ENCODE measurements at places on chromosomes 2 and 18.

GRCh38 chr2:32864334-32865111 is 82.2 kb upstream of the LTBP1 start:
- DNase-seq: no peak

- DNase-seq: no peak
Observed at GRCh38 chr2:119407430-119408220, 24.0 kb upstream of the TMEM37 start.

GRCh38 chr2:173654161-173654895 is 299.7 kb downstream of the CDCA7 start:
- DNase-seq: no peak

GRCh38 chr2:31235504-31235902 is 1.6 kb downstream of the EHD3 start:
- no peak for DNase-seq

DNA sequence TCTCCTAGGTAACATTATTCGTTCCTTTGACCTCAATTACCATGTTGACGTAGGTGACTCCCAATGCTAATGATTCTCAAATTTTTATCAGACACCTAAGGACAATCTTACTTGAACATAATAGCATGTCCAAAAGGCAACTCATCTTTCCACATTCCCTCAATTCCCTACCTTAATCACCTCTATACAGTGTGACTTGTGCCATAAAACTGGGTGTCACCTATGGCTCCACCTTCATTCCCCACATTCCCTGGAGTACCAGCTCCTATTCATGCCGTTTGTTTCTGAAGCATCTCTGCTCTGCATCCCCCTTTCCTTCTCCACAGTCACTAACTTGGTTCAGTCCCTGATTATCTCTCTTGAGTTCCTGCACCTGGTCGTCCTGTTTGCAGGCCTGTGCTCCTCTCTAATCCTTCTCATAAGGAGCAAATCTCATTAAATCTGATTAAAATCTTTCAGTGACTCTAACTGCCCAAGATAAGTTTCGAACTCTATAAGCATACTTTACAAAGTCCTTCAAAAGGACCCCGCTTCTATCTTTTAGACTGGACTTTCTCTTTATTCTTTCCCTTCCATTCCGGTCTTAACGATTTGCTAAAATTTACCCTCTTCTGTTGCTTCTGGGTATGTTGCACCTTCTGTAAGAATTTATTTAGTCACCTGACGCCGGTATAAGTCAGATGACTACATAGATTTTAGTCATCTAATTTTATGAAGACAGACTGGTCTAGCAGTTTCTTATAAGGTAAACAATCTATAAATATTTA is 128.7 kb downstream of the OSBPL1A start:
- DNase-seq: no peak

- peak; percentile 3 for DNase-seq
Observed at GRCh38 chr2:166375736-166376487, at the start of gene SCN9A. SCN9A (minus strand) TSS chr2:166375944; CDS start chr2:166311756, 64,188 bp downstream.

DNA sequence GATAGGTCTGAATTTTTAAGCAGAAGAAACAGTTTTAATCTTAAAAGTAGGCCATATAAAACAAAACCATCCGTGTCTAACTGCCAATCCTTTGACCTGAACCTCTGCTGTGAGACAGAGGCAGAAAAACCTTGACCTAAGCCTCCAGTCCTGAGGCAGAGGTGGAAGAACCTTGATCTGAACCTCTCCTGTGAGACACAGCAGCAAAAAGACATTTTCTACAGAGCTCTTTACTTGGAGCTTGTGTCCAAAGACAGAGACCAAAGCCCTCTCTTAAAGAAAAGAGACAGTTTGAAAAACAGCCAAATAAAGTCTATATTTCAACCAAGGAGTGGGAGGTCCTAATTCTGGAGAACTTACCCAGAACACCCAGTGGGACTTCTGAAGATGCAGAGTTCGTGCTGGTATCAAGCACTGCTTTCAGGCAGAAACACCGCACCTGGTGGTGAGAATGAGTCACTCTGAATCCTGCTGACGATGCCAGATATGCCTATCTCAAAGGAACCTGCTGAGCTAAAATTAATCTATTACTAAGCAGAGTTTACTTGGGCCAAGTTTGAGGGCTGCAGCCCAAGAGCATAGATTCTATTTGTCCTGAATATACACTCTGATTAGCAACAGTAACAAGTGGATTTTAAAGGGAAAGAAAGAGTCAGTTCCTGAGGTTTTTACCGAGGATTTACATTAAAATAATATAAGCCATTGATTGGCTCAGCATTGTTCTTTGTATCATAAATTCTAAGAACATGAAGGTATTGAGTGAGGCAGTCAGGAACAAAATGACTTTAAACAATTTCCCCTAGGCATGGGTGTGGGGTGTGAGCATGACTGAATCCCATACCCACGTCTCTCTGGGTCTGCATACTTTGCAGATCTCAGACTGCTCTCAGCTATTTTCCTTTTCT is 806.4 kb downstream of the TRIB2 start:
- no peak for DNase-seq

DNA sequence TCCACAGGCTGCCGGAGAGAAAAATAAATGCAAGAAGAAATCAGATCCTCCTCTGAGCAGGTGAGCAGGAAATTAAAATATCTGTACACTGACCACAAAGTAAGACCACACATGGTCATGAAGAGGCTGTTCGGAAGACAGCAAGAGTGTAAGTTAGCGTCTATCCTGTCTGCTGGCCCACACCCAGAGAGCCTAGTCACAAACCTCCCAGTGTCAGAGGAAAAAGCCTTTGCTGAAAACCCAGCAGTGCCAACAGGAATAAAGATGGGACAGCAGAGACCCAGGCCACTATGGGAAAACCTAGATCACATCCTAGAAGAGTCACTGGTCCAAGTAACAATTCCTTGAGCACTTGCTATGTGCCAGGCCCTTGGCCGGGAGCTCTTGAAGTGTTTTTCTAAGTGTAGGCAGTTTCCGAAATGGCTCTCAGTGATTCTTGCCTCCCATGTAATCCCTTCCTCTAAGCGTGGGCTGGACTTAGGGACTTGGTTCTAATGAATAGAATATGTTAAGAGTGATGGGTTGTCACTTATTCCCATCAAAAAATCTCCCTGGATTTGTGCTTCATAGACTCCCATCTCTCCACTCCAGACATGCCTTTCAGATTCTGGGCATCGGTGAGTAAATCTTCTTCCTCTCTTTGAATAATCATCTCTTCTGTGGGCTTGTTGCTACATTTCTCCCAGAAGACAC is 110.9 kb upstream of the PKDCC start:
- no peak for DNase-seq

- DNase-seq: no peak
Observed at GRCh38 chr2:149528983-149529382, 58.6 kb downstream of the MMADHC start.

DNA sequence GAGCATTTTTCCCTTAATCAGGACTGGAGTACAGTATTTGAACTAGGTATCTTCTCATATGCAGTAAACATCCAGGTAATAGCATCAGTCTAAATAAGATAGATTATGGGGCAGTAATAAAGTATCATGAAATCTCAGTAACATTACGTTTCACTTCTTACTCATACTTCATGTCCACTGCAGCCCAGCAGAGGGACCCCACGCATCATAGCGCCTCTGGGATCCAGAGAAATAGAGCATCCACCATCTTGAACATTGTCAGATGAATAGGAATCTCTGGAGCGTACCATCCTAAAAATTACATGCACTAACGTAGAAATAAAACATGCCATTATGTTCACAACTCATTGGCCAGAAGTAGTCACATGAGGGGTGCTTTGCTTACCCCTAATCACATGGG is 499.0 kb downstream of the CPS1 start:
- no peak for DNase-seq

Data from stimulated activated CD4-positive, alpha-beta T cell treated with anti-CD3 and anti-CD28 coated beads, Interleukin-15, amount 100 ng/mL, for 1 hour (primary cell).